ENCODE measurements at places on chromosomes 4 and X. TPM values are rescaled to one million over a fixed set of nuclear protein-coding genes. Genes with fewer than 3 reads are reported as not detected.

The NUP54 gene
- 50.8 TPM for total RNA-seq

DNA sequence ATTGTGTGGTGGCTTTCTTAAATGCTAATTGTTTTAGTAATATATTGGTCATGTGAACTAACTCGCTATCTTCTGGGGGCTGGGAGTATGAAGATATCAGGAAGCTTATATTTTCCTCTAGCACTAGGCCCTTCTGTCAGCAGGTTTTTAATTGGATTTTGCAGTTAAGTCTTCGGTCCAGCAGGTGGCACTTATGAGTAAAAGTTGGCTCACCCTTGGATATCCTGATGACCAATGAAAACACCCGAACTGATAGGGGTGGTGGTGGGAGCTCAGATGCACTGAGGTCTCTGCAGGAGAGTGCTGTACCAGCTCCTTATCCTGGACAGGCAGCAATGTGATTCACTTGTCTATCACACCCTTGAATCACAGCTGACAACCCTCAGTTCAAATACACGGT lies 1365.8 kb upstream of the DIAPH2 start:
- DNase-seq, result no peak

GRCh38 chr4:96407225-96407624 lies 567.3 kb downstream of the PDHA2 start:
- no peak for DNase-seq

The AFF2 gene
- 7.6 TPM for total RNA-seq

The PNMA6F gene
- not detected for total RNA-seq

DNA sequence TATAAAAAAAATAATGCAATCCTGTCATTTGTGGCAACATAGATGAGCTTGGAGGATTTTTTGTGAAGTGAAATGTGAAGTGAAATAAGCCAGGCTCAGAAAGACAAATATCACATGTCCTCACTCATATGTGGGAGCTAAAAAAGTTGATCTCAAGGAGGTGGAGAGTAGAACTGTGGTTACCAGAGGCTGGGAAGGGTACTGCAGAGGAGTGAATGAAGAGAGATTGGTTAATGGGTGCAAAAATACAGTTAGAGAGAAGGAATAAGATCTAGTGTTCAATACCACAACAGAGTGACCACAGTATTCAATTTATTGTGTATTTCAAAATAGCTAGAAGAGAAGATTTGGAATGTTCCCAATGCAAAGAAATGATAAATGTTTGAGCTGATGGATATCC lies 13.4 kb upstream of the ZCCHC18 start:
- no peak for DNase-seq

DNA sequence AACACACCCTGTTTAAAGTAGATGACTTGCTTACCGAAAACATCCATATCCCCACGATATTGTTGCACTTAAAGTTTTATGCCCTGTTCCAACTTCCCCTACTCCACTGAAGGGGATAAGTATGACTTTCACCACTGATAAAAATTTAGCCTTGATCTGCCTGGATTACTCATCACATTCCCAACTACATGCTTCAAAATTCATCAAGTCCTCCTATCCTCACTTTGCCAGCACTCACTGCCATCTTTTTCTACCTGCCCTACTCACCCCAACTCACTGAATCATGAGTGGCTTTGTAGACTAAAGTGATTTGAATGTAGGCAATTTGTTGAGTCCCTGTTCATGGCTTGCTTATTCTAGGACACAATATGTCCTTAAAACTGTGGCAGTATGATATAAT lies 12.2 kb upstream of the GPRIN3 start:
- no peak for DNase-seq

DNA sequence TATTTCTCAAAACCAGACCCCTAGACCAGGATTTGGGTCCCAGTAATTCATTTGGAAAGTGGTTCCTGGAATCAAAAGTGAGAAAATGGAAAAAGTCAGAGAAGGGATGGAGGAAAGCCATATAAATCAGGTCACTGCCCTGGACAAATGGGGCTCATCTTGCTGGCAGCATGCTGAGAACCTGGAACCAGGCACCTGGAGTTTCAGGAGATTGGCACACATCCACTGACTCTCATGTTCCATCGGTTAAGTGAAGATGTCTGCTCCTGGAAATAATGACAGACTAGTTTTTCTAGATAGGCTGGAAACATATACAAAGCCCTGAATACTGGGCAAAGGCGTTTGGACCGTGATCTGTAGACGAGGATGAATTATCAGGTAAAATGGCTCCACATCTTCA lies 163.6 kb upstream of the HS3ST1 start:
- DNase-seq, result no peak

DNA sequence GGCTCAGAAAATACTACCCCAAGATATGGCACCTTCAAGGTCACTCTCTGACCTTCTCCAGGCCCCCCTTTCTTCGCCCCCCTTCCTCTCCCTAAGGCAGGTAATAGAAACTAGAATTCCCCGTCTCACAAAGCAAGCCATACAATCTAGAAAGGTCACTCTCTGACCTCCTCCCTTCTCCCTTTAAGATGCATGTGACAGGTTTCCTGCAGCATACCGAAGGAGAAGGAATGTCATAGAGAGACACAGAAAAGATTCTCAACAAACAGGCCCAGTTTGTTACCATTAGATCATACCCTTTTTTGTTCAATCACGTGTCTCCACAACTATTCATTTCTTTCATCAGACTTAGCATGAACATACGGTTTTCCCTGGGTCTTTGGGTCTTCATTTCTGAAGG lies 51.2 kb upstream of the RBMXL3 start:
- no peak for DNase-seq

DNA sequence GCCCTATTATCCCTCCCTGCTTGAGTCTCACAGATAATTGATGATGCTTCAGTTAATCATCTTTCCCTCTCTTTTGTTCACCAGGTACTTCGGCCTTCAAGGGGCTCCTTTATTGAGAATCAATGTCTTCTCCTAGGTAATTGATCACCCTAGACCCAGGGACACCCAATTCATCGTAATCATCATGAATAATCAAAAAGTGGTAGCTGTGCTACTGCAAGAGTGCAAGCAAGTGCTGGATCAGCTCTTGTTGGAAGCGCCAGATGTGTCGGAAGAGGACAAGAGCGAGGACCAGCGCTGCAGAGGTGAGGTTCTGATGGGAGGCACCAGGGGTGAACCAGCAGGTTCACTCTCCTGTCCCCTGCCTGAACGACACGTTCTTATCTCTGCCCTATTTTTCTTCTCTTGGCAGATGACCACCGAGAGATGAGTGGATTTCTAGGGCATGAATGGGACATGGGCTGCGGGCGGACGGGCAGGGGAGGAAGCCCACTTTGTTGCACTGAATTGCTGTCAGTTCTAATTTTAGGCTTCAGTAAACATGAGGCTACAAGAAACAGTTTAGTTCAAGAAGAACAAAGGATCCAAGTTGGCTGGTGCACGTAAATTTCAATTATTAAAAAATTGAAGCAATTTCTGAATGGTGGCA lies 80.5 kb downstream of the ALPK1 start:
- no peak for DNase-seq

The CPE gene
- 109 TPM for total RNA-seq

DNA sequence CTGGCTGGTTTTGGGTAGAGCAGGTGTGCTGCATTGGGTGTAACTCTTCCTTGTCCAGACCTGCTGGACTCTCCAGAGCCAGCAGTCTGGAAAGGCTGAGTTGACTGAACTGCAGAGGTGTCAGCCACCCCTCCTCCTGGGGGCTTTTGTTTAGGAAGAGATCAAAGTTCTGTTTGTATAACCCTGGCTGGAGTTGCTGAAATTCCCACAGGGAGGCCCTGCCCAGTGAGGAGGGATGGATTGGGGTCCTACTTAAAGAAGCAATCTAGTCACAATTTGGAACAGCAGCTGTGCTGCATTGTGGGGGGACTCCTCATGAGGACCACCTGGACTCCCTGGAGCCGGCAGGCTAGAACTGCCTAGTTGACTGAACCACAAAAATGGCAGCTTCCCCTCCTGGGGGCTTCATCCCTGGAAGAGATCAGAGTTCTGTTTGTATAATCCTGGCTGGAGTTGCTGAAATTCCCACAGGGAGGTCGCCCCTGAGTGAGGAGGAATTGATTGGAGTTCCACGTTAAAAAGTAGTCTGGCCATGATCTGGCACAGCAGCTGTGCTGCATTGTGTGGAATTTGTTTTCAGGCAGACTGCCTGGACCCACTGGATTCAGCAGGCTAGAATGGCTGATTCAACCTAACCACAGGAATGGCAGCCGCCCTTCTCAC lies 264.9 kb upstream of the ZC4H2 start:
- no peak for DNase-seq

DNA sequence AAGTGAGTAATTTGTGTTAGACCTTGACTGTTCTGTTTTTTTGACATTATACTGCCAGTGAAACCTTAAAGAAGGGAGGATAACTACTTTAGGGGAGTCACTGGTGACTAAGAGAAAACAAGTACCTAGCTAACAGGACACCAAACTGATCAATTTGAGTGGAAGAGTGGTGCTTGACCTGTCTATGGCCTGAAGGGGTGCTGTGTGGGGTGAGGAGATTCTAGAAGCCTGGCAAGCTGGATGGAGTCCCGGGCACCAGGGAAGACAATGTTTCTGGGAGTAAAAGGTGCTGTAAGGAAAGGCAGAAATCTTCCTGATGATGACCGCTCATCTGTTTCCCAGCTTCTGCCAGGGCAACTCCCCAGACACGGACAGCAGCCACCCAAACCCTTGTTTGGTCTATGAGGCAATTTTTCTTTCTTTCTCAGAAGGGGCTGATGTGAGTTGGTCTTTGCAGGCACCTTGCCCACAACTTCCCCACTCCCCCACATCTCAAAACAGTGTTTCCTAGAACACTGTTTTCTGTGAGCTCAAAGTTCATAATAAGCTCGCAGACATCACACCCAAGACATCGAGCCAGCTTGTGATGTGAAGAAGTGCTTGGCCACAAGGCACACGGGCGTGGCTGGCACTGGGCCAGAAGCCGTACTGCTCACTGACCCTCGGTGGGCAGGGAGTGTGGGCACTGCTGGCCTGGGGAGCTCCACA lies 4.6 kb downstream of the TXK start:
- DNase-seq, result no peak

DNA sequence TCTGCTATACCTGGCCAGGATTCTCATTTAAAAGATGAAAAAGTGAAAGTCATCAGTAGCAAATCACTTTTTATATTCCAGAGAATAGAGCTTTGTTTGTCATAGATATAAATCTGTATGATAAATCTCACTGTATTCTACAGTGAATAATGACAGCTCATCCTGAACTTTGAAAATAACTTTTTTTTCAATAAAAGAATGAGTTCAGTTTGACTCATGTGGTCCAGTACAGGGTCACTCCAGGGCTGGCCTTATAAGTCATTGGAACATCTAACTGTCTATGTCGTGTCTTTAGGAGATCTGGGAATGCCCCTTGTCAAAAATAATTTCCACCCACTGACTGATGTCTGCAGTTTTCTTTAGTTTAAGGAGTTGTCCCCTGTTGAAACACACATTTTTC lies 18.5 kb upstream of the CXCL8 start:
- no peak for DNase-seq

DNA sequence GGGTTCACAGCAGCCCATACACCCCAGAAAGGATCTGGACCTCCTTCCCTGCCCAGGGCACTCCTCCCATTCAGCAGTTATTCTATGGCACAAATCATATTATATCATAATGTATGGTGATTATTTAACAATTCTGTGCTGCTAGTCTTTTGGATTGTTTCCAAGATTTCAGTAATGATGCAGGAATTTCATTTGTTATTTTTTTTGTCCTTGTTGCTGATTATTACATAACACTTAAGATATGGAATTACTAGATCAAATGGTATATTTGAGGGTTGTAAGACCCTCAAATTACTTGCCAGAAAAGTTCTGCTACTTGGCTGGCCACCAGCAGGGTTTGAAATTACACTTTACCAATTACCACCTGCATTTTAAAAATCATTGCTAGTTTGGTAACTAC lies 36.4 kb downstream of the QDPR start:
- no peak for DNase-seq

The BTC gene
- 0.76 TPM for total RNA-seq

DNA sequence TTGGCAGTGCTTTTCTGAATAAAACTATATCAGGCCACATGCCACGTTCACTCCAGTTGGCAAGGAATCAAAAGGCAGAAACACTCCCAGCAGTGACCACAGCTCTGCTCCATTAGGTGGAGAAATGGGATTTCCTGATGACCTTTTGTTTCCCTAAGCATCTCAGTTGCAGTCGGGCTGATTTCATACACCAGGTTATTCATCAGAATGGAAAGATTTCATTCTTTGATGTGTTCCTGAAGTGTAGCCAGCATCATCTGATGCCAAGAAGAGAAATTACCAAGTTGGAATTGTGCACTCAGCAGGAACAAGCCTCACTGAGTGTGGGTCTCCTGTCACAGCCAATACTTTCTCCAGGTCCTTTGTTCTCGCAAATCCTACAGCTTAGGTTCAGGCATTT lies 193.7 kb downstream of the SPATA18 start:
- DNase-seq, result no peak

GRCh38 chr4:168867128-168867527 lies 142.9 kb downstream of the CBR4 start:
- no peak for DNase-seq

DNA sequence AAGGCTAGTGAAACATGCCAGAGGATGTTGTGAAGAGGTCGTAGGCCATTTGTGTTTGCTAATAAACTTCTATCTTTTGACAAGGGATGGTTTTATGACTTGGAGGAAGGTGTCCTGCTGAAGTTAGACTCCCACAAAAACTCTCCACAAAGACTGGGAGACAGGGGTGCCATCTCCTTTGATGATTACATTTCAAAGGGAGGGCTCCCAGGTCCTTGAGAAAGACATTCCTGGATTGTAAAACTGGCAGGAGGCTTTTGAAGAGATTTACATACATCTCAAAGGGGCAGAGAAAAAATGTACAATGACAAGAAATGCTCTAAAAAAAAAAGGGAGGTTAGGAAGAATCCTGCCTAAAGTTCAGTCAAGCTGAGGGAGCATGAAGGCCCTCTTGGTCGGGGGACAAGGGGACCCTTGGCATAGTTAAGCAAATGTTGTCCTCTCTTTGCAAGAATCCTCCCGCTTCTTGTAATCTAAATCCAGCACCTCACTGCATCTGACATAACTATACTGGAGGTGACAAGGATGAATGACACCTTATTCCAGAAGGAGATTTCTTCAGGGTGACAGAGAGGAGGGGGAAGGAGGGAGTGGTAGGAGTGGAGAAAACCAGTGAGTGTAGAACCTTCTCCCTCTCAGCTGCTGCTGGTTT lies 41.1 kb upstream of the MGST2 start:
- no peak for DNase-seq

DNA sequence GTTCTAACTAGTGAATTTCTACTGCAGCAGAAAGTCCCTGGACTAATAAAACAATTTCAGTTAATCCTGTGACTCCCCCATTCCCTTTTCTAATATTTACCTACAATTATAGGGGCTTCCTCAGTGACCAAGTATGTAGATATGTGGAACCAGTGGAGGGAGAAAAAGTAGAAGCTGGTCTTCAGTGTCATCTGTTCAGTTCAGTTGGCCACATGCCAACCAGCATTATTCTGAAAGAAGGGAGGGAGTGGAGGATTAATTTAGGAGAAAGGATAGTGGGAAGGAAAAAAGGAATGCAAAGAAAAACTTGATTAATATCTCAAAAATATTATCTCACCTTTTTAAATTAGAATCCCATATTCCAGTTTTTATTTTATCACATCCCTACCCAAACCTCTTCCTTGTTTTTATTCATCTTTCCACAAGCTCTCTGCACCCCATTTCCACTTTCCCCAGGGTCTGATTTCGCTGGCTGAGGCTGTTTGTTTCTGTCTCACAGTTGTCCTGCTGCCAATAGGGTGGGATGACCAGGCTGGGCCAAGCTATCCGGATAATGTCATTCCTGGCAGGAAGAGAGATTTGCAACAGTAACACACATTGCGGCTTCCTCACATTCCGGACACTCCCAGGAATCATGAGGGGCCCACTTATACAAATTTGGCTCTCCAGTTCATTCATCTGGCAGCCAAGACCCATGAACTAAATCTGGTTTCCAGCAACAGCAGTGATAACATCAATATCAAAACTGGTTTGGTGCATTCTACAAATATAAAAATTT lies 24.6 kb upstream of the ANTXR2 start:
- peak; percentile 73 for DNase-seq

Measured in sciatic nerve (tissue), 2 donors.